Hematopoietic multipotent progenitor cell (in vitro differentiated cells): ENCODE measurements at places on chromosomes 1 and 21.

GRCh38 chr1:40838980-40839942 is 22.9 kb downstream of the CITED4 start:
- DNase-seq, result no peak

- DNase-seq, result no peak
Observed at GRCh38 chr21:37363936-37364335, 2.6 kb upstream of the DYRK1A start.

GRCh38 chr1:172450524-172450885 is 6.6 kb upstream of the PIGC start:
- no peak for DNase-seq

- no peak for DNase-seq
Observed at GRCh38 chr1:94327001-94327690, 89.8 kb upstream of the ARHGAP29 start.

GRCh38 chr21:35088319-35088771 is 39.2 kb upstream of the RUNX1 start:
- DNase-seq, result no peak

DNA sequence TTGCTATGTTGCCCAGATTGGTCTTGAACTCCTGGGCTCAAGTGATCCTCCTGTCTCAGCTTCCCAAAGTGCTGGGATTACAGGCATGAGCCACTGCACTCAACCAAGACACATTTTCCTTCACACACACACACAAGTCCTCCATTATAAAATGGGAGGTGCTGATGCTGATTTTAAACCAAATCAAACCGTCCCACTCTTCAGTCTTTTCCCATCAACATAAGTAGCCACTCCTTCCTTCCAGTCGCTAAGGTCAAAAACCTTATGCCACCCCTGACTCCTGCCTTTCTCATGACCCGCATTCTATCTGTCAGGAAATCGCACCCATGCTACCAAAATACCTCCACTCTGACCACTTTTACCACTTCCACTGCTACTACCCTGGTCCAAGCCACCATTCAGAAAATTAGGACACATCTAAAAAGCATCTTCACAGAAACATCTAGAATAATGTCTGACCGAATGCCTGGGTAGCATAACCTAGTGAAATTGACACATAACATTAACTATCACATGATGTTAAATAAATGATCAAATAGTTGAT is 28.0 kb upstream of the IFNGR2 start:
- no peak for DNase-seq

GRCh38 chr1:173064011-173064410 is 13.3 kb upstream of the TNFSF18 start:
- DNase-seq, result no peak

- DNase-seq, result no peak
Observed at GRCh38 chr1:100152271-100152670, 19.3 kb downstream of the TRMT13 start.

GRCh38 chr1:2124446-2125198 is 70.0 kb downstream of the FAAP20 start:
- DNase-seq, result no peak
